M059J (cell line): ENCODE measurements at places on chromosomes 3 and 15.
A peak's percentile ranks its signal among the peaks of the same experiment; 100 is the strongest.

- DNase-seq = no peak
Measured at GRCh38 chr15:51312166-51313073, 26.0 kb downstream of the CYP19A1 start.

DNA sequence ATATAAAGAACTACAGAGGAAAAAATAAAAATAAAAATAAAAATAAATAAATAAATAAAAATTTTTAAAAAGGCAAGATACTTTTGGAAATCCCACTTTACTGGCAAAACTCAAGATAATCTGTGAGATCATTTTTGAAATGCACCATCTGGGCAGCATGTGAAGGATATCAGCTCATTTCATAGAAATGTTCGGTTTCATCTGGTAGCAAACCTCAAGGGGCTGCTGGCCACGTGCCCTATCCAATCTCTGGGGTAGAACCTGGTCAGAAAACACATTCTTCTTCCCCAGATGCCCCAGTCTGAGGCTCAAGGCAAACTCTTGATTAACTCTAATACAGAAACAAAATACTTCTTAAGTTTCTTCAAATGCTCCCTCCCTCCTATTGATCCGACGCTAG lies 166.0 kb downstream of the FMN1 start:
- DNase-seq = no peak

- peak; percentile 49 for DNase-seq
Measured at GRCh38 chr3:177523872-177524438, 326.7 kb upstream of the TBL1XR1 start.

GRCh38 chr3:4845882-4846281 lies 133.4 kb upstream of the BHLHE40 start:
- no peak for DNase-seq

GRCh38 chr3:140081887-140082286 lies 146.9 kb downstream of the CLSTN2 start:
- DNase-seq = peak; percentile 32

DNA sequence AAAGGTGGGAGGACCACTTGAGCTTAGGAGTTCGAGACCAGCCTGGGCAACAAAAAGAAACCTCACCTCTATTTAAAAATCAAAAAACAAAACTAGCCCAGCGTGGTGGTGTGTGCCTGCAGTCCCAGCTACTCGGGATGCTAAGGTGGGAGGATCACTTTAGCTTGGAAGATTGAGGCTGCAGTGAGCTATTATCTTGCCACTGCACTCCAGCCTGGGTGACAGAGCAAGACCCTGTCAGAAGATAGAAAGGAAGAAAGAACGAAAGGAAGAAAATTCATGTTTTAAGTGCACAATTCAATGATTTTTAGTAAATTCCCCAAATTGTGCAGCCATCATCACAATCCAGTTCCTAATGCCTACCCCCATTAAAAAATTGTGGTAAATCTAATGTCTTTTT lies 7.8 kb downstream of the FSD2 start:
- no peak for DNase-seq

GRCh38 chr15:22952796-22953579 lies 27.2 kb downstream of the CYFIP1 start:
- no peak for DNase-seq

DNA sequence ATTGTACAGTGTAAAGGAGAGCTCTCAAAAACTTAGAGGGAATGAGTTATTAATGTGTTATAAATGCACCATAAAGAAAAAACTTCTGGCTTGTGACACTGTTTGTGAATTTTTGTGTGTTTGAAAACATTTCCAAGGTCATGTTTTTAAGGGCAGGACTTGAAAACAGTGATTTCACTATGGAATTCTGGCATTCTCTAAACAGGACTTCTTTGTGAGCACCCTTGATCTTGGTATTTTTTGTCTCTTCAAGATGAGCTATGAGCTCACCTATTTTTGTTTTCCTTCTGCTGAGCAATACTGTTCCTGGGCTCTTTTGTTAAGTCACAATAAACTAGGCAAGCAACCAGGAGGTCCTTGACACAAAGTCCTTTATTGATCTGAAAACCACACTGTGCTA lies 284.4 kb downstream of the RBMS3 start:
- no peak for DNase-seq
